Inflammatory macrophage treated with lipopolysaccharide for 4 hours (primary cell): ENCODE measurements at places on chromosomes 1 and 21.

GRCh38 chr1:245240648-245241165 lies 85.9 kb downstream of the KIF26B start:
- no peak for DNase-seq

DNA sequence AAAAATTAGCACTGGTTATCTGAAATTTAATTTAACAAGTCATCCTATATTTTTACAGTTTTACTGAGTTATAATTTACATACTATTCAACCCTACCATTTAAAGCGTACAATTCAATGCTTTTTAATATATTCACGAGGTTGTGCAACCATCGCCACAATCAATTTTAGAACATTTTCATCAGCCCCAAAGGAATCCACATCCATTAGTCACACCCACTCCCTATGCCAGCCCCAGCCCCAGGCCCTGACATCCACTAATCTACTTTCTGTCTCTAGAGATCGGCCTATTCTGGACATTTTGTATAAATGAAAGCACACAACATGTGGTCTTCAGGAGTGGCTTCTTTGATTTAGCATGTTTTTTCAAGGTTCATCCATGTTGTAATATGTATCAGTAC lies 134.7 kb downstream of the PSMG1 start:
- DNase-seq, result no peak

GRCh38 chr1:231421546-231421970 lies 529 bp downstream of the EGLN1 start:
- DNase-seq, result peak; percentile 44

- DNase-seq, result no peak
These were observed 11.6 kb upstream of the MRPS14 start for GRCh38 chr1:175034775-175035174.

DNA sequence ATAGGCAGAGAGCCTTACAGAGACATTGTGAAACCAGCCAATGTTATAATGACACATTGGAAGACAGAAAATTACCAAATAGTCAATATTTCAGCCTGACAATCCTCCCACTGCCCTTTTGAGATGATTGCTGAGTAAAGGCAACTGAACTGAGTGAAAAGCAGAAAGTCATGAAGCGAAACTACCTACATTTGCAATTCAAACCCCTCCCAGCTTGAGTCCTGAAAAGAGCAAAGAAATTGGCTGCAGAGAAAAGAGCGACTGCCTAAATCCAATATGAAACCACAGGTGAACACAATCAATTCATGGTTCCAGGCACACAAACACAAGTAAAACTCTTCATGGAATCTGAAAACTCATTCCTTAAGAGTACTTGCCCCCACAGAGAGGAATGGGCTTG lies 143.4 kb upstream of the CHRM3 start:
- no peak for DNase-seq

- no peak for DNase-seq
These were observed 74.0 kb upstream of the ARHGEF16 start for GRCh38 chr1:3380469-3380868.

GRCh38 chr1:38677311-38677710 lies 182.3 kb downstream of the RRAGC start:
- DNase-seq, result no peak

DNA sequence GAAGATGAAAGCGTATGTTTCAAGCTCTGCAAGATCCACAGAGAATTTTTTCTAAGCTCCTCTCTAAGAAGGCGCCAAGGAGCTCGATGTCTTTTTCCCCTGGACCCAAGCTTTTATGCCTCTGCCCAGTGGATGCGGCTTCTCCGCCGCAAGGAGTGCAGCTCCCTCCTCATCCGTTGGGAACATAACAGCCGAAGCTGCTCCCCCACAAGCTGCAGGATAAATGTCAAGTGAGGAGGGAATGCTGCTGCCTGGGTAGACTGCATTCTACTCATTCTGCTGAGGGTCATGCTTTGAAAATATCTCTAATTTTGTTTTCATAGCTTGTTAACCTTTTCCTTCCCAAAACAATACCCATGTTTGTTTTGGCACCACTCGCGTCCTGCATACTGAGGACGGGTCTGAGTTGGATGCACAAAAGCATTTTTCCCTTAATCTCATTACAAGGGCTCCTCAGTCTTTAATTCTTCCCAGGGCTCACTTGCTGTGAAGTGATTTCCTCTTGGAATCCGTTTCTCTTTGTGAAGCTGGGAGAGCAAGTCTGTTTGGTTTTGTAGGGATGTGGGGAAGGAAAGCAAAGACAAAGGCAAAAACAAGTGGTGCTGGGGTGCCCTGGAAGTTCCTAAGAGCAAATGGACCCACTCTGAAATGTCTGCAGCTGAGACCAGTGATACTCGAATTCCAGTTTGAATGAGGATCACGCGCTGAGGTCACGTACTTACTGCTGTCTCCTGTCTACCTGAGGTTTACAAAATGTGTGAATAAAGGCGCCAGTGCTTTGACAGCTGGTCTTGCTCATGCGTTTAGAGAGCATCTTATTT lies 134.0 kb upstream of the IRF2BP2 start:
- DNase-seq, result no peak

DNA sequence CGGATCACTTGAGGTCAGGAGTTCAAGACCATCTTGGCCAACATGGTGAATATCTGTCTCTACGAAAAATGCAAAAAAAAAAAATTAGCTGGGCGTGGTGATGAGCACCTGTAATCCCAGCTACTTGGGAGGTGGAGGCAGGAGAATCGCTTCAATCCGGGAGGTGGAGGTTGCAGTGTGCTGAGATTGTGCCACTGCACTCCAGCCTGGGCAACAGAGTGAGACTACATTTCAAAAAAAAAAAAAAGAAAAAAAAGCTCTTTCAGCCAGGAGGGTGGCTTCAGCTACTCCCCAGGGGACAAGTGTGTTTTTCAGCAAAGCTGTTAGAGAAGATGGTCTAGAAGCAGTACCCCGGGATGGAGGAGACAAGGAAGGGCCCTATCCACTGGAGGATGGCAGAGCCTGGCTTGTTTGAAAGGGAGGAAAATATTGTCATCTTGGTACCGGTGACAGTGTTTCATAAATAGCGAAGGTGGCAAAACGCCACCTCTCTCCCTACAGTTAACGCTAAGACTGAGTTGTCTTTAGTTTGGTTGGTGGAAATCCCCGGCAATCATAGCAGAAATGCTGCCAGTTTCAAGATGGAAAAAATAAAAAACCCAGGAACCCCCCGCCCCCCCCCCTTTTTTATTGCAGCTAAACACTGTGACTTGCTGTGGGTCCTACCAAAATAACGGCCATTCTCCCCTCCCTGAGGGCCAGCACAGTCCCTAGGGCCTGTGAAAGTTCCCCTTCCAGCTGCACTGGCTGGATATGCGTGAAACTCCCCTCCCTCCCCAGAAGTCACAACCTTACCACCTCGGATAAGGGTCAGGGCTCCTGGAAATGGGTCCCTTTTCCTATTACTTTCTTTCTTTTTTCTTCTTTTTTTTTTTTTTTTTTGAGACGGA lies 3.5 kb downstream of the PIK3CD start:
- DNase-seq, result no peak

- no peak for DNase-seq
These were observed 299.4 kb upstream of the OLFM3 start for GRCh38 chr1:102296116-102296515.

DNA sequence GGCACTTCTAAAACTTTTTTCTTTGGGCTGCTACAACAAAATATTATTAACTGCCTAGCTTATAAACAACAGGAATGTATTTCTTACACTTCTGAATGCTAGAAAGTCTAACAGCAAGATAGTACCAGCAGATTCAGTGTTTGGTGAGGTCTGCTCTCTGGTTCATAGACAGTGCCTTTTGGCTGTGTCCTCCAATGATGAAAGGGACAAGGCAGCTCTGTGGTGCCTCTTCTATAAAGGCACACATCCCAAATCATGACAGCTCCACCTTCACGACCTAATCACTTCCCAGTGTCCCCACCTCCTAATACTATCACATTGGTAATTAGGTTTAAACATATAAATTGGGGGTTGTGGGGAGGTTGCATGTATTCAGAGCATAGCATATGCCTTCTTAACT lies 9.5 kb downstream of the CFH start:
- no peak for DNase-seq

DNA sequence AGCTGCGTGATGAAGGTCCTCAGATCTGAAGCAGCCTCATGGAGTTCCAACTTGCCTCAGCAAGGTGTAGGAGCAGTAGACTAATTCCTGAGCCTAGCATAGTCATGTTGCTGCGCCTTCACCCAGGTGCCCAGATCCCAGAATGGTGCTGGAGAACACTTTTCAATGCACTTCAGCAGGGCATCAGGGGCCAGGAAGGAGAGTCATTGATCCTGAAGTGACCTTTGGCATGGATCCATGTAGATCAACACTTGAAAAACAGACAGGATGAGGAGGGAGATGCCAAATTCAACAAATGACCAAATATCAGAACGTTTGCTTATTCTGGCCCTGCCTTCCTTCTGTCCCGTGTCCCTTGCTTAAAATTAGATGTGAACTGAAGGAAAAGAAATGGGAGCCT lies 91.9 kb downstream of the LEPR start:
- no peak for DNase-seq

- DNase-seq, result no peak
These were observed 510.9 kb upstream of the DAB1 start for GRCh38 chr1:57934745-57935144.

GRCh38 chr1:175920381-175920780 lies 177.0 kb upstream of the TNR start:
- DNase-seq, result no peak

- no peak for DNase-seq
These were observed 106.1 kb downstream of the SIM2 start for GRCh38 chr21:36804874-36805611.

DNA sequence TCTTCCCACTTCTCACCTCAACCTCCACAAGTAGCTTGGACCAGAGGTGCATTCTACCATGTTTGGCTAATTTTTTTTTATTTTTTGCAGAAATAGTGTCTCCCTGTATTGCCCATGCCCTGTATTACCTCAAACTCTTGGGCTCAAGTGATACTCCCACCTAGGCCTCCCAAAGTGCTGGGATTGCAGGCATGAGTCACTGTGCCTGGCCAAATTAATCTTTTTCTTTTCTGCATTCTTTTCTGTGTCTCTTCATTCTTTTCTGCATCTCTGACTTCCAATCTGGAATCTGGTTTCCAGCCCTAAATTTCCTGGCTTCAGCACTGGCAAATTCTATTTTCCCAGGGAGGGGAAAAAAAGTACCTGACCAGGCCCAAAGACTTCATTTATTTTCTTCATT lies 31.2 kb upstream of the TACSTD2 start:
- DNase-seq, result no peak

DNA sequence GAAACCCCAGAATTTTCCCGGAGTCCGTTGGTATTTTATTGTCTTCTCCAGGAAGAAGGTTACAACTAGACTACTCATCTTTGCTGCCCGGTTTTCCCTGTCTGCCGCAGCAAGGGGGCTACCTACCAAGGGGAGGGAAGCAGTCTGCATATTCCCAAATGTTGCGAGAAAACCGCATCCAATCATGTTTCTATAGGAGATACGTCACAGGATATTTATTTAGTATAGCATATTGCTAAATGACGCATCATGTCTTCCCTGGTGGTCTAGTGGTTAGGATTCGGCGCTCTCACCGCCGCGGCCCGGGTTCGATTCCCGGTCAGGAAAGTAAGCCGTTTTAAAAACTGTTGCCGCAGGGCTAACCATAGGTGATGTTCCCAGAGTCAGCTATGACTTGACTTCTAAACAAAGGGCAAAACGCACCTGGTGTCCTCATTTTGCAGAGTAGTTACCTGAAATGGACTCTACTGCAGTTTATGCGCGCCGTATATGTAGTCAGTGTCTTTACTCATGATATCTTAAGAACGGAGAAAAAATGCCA lies 15.2 kb upstream of the ZNF692 start:
- peak; percentile 88 for DNase-seq

GRCh38 chr1:235105051-235106043 lies 23.3 kb downstream of the TOMM20 start:
- no peak for DNase-seq

- no peak for DNase-seq
These were observed 256.8 kb downstream of the DISC1 start for GRCh38 chr1:231883382-231883781.

DNA sequence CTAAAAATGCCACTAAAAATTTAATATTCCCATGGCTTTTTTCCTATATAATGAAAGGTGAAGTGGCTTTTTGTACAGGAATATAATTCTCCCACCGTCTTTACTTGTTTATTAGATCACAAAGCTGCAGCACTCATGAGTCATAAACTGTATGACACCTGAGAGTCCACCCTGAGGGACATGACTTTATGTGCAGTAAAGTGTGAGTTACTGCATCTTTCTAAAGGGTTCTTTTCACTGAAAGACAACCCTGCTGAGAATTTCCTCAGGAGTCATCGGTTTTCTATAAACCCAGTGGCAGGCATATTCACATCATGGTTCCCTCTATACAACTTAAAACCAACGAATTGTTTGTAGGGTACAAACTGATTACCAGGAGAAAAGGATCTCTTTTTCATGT lies 77.4 kb downstream of the APP start:
- no peak for DNase-seq

GRCh38 chr1:33797849-33798248 lies 66.0 kb upstream of the HMGB4 start:
- DNase-seq, result no peak

DNA sequence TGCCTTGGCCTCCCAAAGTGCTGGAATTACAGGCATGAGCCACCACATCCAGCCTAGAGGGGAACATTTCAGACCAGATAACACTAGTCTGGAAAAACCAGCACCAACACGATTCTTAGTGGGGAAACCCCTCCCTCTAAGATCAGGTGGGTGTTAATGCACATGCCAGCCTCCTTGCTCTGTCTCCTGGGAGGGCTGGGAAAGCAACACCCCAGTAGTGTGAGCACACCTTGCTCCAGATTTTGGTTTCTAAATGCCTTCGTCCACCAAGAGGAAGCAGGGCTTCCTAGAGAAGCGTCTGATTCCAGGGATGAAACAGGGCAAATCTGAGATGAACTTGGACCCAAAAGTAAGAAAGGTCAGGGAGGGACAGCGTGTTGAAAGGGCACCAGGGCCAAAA lies 2.2 kb upstream of the KRTAP10-4 start:
- DNase-seq, result no peak

GRCh38 chr1:222090103-222090502 lies 348.2 kb upstream of the DUSP10 start:
- DNase-seq, result no peak

GRCh38 chr21:45839274-45839673 lies 142.3 kb upstream of the COL6A1 start:
- DNase-seq, result no peak

- no peak for DNase-seq
These were observed 6.1 kb downstream of the GJC2 start for GRCh38 chr1:228155596-228156514.

- no peak for DNase-seq
These were observed 53.5 kb downstream of the SLC37A1 start for GRCh38 chr21:42567214-42567555.

GRCh38 chr21:15221799-15222386 lies 157.1 kb upstream of the NRIP1 start:
- peak; percentile 98 for DNase-seq

DNA sequence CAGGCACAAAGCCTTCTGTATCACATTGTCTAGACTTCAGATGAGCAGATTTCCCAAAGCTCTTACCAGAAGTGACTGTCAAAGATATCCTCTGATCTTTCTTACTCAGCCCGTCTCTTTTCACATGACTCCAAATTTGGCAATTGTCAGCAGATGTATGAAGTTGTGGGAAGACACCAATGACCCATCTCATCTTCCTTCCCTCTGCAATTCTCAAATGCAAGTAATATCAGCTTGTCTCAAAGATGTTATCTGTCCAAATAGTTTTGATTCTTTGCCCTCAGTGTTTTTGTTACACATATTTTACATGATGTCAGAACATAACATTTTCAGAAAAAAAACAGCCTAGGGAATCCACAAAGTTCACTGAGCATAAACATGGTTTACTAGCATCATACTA lies 45.1 kb upstream of the RGS2 start:
- DNase-seq, result no peak

- no peak for DNase-seq
These were observed 67.9 kb downstream of the SCMH1 start for GRCh38 chr1:41174170-41174569.
